Inflammatory macrophage treated with lipopolysaccharide for 4 hours (primary cell): ENCODE measurements at places on chromosomes 3 and 15.

GRCh38 chr3:81199587-81199986, 561.9 kb downstream of the GBE1 start:
- no peak for DNase-seq

DNA sequence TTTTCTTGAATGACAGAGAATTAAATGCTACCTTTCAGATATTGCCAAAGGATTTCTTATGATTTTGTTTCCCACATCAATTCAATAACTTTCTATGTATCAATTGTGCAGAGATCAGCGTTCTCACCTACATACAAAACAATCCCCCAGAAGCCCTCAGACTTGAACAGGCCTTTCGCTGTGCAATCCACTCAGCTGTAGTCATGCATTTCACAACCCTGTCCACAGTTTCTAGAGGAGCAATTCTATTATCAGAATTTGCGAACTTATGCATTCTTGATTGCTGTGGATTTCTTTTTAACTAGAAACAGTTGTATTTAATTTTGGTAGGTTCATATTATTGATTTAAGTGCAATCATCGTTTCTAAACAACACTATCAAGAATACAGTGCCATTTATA, 13.7 kb upstream of the ALCAM start:
- peak; percentile 79 for DNase-seq

DNA sequence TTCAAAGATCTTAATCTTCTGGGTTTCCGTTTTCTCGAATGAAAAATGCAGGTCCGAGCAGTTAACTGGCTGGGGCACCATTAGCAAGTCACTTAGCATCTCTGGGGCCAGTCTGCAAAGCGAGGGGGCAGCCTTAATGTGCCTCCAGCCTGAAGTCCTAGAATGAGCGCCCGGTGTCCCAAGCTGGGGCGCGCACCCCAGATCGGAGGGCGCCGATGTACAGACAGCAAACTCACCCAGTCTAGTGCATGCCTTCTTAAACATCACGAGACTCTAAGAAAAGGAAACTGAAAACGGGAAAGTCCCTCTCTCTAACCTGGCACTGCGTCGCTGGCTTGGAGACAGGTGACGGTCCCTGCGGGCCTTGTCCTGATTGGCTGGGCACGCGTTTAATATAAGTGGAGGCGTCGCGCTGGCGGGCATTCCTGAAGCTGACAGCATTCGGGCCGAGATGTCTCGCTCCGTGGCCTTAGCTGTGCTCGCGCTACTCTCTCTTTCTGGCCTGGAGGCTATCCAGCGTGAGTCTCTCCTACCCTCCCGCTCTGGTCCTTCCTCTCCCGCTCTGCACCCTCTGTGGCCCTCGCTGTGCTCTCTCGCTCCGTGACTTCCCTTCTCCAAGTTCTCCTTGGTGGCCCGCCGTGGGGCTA, at the start of the genes B2M and PATL2:
Gene B2M, plus strand, starts transcription at position 422 of the 647 bp plus-strand sequence. Its CDS starts 30 bp downstream, at position 452.
Gene PATL2, minus strand, starts transcription at position 228 of the 647 bp plus-strand sequence. CDS start 34,833 bp downstream, outside the sequence.
- peak; percentile 97 for DNase-seq

DNA sequence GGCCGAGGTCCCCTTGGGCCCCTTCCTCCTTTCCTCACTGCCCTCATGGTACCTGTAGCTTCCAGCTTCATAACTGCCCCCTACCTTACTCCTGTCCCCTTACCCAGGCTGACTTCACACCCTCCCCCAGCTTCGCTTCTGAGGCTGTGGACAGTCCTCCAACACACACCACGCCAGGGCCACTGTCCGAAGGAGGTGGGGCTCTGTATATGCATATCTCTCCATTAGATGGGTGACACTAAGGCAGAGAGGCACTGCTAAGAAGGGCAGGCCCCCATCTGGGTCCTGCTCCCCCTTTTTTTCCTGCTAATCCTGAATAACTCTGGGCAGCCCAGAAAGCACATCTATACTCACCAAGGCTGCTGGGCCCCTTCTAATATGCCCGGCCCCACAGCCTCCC, 1.0 kb upstream of the COL7A1 start:
- DNase-seq = no peak

DNA sequence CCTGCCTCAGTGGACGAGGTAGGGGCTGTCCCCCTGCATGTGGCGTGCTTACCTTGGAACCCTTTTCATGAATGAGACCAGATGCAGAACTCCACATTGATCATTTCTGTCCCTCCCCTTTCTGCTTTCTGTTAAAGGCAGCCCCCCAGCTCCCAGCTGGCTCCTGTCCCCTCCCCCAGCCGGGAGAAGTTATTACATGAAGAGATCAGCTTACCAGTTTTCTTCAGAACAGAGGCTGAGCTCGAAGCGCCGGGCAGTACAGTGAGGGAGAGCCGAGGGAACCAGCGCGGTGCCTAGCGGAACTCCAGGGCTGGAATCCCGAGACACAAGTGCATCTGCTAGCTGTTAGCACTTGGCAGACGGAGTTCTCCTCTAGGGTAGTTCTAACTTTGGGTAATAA, 263.3 kb upstream of the NR2E3 start:
- DNase-seq = no peak

- no peak for DNase-seq
These were observed 404.6 kb upstream of the MCTP2 start for GRCh38 chr15:93826790-93827189.

DNA sequence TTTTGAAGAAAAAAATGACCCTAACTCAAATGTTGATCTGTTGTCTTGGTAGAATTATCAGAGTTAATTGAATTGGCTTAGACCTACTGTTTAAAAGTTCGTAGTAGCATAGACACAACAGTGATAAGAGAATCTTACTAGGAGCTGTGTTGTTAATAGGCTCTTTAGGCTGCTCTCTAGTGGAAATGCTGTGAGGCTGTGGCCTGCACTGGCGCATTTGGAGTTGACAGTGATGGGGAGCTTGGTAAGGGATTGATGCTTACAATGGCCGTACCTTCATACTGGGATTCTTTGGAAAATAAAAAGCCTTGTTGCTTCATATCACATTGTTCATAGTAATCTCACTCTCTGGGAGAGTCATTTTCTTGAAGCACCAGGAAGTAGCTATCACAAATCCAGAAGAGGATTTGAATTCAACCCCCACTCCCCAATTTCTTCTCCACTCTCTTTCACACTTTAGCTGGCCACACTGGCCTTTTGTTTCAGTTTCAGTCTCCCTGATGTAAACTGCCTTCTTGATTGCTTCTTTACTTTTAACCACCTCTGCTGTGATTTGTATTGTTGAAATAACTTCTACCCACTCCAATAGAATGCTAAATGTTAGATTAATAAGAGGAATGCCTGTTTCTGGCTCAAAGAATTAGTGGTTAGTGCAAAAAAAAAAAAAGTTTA, 56.6 kb downstream of the CEP63 start:
- DNase-seq = peak; percentile 52

DNA sequence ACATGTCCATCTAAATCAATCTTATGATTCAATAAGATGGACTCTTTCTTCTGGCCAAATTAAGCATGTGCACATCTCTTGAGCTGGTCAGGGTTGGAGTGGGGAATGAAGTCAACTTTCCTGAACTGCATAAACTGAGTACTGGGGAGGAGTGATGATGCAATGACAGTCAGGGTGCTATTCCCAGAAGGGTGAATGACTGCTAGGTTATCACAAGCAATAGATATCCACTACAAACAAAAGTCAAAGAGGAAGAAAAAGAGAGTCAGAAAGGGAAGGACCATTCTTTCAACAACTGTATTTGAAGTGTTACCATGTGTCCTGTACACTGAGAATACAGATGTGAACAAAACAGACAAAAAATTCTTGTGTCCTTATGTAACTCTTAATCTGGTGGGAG, 70.0 kb downstream of the ALCAM start:
- no peak for DNase-seq

GRCh38 chr3:187041362-187042307, 97.7 kb downstream of the RPL39L start:
- DNase-seq = peak; percentile 47

- DNase-seq = no peak
These were observed 215.1 kb upstream of the MLF1 start for GRCh38 chr3:158355623-158356588.

- DNase-seq = no peak
These were observed 73.3 kb upstream of the PYGO1 start for GRCh38 chr15:55661428-55661827.

- peak; percentile 0 for DNase-seq
These were observed 207.9 kb upstream of the GADL1 start for GRCh38 chr3:31102196-31102879.

GRCh38 chr15:85755471-85755870, 39.3 kb downstream of the KLHL25 start:
- no peak for DNase-seq

GRCh38 chr15:89912145-89912673, 543 bp downstream of the ARPIN start:
- DNase-seq = peak; percentile 8

DNA sequence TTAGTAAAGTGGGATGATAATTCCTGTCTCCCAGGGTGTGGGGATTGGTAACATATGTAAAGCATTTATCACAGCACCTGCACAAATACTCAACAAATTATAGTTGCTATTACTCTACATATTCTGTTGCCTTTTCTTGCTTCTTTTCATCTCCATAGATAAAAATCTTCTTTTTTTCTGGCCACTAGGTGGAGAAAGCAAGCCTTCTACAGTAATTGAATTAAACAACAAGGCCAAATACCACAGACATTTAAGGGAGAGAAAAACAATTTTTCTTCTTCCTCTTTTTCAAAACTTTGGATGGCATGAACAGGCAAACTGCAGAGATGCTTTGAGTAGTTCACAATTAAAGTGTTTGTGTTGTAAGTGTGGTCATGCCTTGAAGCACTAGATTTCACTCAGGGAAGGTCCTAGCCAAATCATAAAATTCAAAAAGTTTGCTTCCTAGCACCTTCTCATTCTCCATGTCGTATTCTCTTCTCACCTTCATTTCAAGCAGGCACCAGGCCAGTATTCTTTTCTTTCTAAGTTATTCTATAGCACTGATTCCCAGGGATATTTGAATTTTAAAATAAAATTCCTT, 493.4 kb upstream of the TGFBR2 start:
- peak; percentile 72 for DNase-seq

GRCh38 chr15:32108661-32109060, 78.3 kb downstream of the CHRNA7 start:
- no peak for DNase-seq

DNA sequence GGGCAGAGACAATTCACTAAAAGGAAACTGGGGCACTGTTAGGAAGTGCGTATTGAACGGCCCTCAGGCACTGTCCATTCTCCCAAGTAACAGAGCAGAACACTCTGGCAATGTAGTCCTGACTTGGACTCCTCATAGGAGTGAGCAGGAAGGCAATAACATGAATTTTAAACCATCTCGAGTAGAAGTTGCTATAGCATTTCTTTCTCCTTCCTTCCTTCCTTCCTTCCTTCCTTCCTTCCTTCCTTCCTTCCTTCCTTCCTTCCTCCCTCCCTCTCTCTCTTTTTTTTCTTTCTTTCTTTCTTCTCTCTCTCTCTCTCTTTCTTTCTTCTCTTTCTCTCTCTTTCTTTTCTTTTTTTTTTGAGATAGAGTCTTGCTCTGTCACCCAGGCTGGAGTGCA, 46.4 kb upstream of the TRA2B start:
- no peak for DNase-seq

- DNase-seq = no peak
These were observed 14.1 kb downstream of the FYCO1 start for GRCh38 chr3:45981346-45982074.

DNA sequence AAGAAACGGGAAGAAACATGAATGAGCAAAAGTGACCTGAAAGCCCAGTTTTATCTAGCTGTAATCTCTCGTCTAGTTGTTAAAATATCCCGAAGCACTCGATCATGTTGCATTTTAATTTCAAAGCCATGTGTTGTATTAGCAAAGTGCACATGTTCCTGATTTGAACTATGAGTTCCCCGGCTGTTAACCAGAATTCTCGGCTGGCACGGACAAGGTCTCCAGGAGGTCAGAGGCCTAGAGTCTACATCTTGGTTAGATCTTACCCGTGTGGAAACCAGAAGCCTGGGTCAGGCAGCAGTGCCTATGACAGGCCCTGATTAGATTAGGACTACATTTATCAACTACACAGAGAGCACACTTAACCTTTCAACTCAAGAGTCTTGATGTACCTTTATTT, 195.8 kb downstream of the CDIN1 start:
- DNase-seq = no peak

DNA sequence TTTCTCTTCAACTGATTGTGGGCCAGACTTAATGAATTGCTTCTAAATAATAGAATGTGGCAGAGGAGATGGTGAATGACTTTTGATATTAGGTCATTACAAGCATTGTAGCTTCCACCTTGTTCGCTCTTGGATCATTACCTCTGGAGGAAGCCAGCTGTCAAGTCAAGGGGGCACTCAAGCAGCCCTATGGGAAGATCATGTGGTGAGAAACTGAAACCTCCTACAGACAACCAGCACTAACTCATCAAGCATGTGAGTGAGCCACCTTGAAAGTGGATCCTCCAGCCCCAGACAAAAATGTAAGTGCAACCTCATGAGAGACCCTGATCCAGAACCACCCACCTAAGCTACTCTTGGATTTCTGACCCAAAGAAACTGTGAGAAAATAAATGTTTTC, 109.8 kb upstream of the TBC1D5 start:
- DNase-seq = no peak

- DNase-seq = no peak
These were observed 138.7 kb upstream of the CADM2 start for GRCh38 chr3:84820126-84820525.

DNA sequence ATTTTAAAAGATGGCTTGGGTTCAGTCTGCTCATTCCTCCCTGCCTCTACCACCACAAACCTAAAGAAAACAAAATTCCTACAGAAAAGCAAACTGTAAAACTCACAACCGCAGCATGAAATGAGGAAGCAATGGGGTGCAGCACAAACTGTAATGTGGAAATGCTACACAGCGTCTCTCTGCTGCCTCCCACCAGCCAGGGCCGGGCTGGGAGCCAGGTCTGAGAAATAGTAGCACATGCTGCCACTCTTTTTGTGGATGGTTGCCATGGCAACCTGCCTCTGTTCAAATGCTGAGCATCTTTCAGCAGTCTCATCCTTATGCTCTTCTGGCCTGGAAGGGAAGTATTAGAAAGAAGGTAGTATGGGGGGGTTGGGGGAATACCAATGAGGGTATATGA, 55.4 kb downstream of the EOMES start:
- DNase-seq = peak; percentile 94

DNA sequence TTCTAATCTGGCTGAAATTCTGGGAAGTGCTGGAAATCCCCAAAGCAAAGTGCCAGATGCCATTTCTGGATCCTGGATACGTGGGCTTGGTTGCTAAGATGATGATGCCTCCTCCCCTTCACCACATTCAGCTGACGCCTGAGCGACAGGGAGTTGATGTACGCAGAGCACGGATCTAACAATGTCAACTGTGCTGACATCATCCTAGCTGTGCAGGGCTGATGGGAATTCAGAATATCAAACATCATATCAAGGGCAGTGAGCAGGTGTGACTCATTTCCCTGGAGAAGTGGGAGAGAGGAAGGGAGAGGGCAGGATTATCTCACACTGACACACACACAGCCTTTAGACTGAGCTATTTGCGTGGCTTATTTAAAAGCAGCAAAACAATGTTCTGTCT, 92.6 kb upstream of the ZBTB20 start:
- no peak for DNase-seq

GRCh38 chr3:149751551-149751950, 738 bp downstream of the COMMD2 start:
- DNase-seq = peak; percentile 35

GRCh38 chr3:78360849-78361248, 1321.0 kb downstream of the ROBO2 start:
- DNase-seq = no peak

- no peak for DNase-seq
These were observed 16.4 kb downstream of the SRPRB start for GRCh38 chr3:133821767-133822638.

GRCh38 chr15:75091814-75092213, 68.4 kb downstream of the PPCDC start:
- DNase-seq = peak; percentile 72

- DNase-seq = no peak
These were observed 525.5 kb upstream of the MCTP2 start for GRCh38 chr15:93705753-93706455.
